ENCODE measurements at places on chromosomes 3 and 15.
A peak's percentile ranks its signal among the peaks of the same experiment; 100 is the strongest.

DNA sequence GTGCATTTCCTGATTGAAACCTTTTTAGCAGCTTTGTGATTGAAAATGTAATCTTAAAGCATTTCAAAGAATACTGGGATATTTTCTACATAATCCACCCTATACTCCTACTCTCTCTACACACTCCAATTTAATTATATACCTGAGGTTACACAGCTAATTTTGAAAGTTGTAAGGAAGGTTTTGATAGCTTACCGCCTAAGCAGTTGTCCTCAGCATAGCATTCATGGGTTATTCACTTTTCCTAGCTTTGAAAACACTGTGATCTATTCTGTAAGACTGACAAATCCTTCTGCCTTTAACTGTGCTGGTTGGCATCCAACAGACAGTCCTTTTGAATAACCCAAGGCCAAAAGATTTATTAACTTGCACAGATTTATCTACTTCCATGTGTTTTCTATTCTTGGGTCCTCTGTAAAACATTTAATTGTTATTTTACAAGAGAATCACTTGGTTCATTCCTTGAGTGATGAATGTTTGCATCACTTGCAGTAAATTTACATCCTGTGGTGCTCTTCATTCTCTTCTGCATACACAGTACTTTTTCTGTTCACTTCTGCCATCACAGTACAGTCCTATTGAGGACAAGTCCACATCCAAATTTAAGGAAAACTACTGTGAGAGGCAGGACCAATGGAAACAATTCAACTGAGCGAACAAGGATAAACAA is 44.8 kb downstream of the SERPINI1 start:
- DNase-seq, result no peak
- no peaks in the 10 kb centered on the region for H3K36me3 ChIP-seq
- no peaks in the 10 kb centered on the region for H3K27me3 ChIP-seq
- H3K4me1 ChIP-seq, result no peaks in the 10 kb centered on the region

DNA sequence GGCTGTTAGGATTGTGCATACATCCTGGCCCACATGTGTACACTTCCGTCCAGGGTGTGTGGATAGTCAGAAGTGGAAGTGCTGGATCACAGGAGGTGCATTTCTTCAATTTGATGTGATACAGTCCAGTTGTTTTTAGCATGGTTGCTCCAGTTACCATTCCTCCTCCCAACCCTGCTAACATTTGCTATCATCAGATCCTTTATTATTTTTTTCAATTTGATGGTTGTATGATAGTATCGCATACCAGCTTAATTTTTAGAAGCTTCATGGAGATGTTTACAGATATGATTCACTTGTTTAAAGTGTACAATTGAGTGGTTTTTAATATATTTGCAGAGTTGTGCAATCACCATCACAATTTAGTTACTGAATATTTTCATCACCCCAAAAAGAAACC is 202.7 kb downstream of the ITPR1 start:
- no peak overlapping the region for H3K27ac ChIP-seq
- H3K4me1 ChIP-seq, result no peaks in the 10 kb centered on the region
- no peak overlapping the region for H3K4me3 ChIP-seq

- H3K36me3 ChIP-seq, result peaks cover 19% of the 10 kb centered on the region
- DNase-seq, result no peak
- H3K4me3 ChIP-seq, result no peak overlapping the region
- peaks cover 15% of the 10 kb centered on the region for H3K4me1 ChIP-seq
These were observed 3.9 kb downstream of the NUSAP1 start for GRCh38 chr15:41336549-41336948.

- H3K4me3 ChIP-seq, result no peak overlapping the region
- H3K36me3 ChIP-seq, result no peaks in the 10 kb centered on the region
- DNase-seq, result no peak
- no peak overlapping the region for H3K27ac ChIP-seq
- H3K4me1 ChIP-seq, result no peaks in the 10 kb centered on the region
These were observed 460.5 kb downstream of the ZNF385D start for GRCh38 chr3:21290557-21290956.

DNA sequence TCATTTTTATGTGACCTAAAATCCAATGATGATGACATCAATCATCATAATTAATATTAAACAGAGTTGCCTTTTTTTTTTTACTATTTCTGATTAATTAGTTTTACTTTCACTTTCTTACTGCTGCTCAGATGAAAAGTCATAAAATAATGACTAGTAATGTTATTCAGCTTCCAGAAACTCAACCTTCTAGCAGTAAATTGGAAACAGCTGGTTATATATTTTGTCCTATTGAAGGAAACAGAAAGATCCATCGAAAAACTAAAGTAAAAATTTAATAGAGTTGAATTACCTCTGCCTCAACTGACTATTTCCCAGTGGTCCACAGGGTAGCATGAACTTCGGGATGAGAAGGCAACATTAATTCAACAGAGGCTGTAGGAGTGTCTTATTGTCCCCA is 107.1 kb upstream of the PTX3 start:
- H3K36me3 ChIP-seq, result no peaks in the 10 kb centered on the region
- no peak for DNase-seq
- H3K4me3 ChIP-seq, result no peak overlapping the region
- H3K4me1 ChIP-seq, result no peaks in the 10 kb centered on the region

- H3K4me1 ChIP-seq, result peaks cover 11% of the 10 kb centered on the region
- peaks cover 16% of the 10 kb centered on the region for H3K27me3 ChIP-seq
- no peak overlapping the region for H3K27ac ChIP-seq
- peak; percentile 31 for DNase-seq
- H3K36me3 ChIP-seq, result no peaks in the 10 kb centered on the region
These were observed 604 bp upstream of the TJP1 start for GRCh38 chr15:29822684-29823459.

GRCh38 chr3:33179132-33179531 is 39.5 kb downstream of the SUSD5 start:
- H3K4me3 ChIP-seq, result no peak overlapping the region
- no peaks in the 10 kb centered on the region for H3K36me3 ChIP-seq
- no peak for DNase-seq
- no peak overlapping the region for H3K27ac ChIP-seq
- no peaks in the 10 kb centered on the region for H3K4me1 ChIP-seq

GRCh38 chr3:78970656-78971055 is 797.1 kb downstream of the ROBO1 start:
- DNase-seq, result no peak
- no peak overlapping the region for H3K4me3 ChIP-seq
- no peak overlapping the region for H3K27ac ChIP-seq
- no peaks in the 10 kb centered on the region for H3K36me3 ChIP-seq
- H3K4me1 ChIP-seq, result peaks cover 40% of the 10 kb centered on the region
- H3K27me3 ChIP-seq, result no peaks in the 10 kb centered on the region

DNA sequence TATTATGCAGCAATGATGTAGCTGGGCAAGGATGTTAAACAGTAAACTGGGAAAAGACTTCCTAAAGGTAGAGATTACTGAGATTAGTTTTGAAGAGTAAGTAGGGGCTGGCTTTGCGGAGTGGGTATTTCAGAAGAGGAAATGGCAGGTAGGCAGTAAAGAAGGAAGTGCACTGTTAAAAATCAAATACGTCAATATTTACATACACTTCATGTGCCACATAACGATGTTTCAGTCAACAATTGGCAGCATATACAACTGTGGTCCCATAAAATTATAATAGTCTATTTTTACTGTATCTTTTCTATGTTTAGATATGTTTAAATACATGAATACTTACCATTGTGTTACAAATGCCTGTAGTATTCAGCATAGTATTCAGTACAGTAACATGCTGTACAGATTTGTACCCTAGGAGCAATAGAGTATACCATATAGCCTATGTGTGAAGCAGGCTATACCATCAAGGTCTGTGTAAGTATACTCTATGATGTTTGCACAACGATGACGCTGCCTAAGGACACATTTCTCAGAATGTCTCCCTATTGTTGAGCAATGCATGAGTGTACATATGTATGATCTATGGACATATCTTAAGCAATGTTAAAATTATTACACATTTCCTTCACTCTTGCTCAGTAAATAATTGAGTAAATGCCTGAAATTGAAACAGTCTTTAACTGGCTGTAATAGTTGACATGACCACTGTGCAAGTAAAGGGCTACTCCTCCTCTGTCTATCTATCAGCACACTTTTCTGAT is 196.7 kb downstream of the ISL2 start:
- no peaks in the 10 kb centered on the region for H3K4me1 ChIP-seq
- DNase-seq, result no peak
- no peak overlapping the region for H3K27ac ChIP-seq

DNA sequence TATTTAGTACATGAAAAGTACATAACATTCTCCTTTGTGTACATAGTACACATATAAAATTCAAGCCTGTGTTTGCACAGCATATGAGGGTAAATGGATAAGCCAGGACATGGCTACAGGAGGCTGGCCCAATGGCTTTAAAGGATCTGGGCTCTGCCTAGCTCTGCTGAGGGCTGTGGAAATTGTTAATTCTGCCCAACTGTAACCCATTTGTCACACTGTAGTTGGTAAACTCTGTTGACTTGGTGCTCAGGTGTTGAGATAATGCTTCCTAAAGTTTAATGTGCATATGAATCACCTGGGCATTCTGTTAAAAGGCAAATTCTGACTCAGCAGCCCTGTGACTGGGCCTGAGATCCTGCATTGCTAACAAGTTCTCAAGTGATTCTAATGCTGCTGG is 196.5 kb upstream of the ZPLD1 start:
- peaks cover 18% of the 10 kb centered on the region for H3K4me1 ChIP-seq
- DNase-seq, result no peak
- no peaks in the 10 kb centered on the region for H3K27me3 ChIP-seq

GRCh38 chr3:42071904-42072812 is 19.0 kb upstream of the TRAK1 start:
- peak; percentile 44 for DNase-seq
- no peaks in the 10 kb centered on the region for H3K36me3 ChIP-seq
- peak overlapping the region; percentile 56 for H3K27ac ChIP-seq
- peaks cover 23% of the 10 kb centered on the region for H3K4me1 ChIP-seq
